ENCODE measurements at places on chromosomes 3 and 15.

- DNase-seq = no peak
These were observed 266.2 kb downstream of the LSAMP start for GRCh38 chr3:116179091-116179490.

GRCh38 chr3:146313746-146314111 lies 62.8 kb upstream of the PLSCR4 start:
- no peak for DNase-seq

- DNase-seq = no peak
These were observed 53.6 kb downstream of the FEZF2 start for GRCh38 chr3:62319570-62320243.

- no peak for DNase-seq
These were observed 129.1 kb downstream of the ASB7 start for GRCh38 chr15:100731267-100732152.

DNA sequence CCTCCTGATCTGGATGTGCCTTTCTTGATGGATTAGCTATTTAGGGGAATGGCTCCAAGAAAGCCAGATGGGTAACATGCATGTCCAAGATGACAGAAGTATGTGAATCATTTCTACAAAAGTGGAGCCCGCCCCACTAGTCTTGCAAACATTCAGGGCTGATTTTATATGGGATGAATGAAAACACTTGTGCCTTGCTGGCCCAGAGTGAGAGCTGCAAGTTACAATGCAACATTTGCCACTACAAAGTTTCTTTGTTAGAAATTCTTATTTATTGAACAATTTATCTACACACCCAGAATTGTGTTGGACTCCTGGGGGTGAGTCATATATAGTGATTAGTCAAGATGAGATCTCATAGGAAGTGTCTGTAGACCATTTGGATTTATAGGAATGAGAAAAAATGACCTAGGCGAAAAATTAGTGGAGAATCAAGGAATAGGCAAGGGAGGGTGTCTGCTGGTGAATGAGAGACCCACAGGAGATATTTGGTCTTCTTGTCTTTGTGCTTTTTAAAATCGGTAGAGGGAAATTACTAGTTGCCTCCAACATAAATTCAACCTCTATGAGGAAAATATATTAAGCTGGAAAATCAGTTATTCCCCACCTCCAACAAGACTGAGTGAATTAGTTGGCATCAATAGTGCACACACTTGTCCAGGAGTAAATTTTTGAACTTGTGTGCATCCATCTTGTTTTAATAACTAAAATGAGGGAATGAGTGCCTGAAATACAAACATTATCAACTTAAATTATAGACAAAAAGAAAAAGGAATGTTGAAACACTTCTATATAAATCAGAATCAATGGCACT lies 53.5 kb upstream of the DCBLD2 start:
- no peak for DNase-seq

GRCh38 chr3:101081999-101082398 lies 88.8 kb upstream of the ABI3BP start:
- no peak for DNase-seq

DNA sequence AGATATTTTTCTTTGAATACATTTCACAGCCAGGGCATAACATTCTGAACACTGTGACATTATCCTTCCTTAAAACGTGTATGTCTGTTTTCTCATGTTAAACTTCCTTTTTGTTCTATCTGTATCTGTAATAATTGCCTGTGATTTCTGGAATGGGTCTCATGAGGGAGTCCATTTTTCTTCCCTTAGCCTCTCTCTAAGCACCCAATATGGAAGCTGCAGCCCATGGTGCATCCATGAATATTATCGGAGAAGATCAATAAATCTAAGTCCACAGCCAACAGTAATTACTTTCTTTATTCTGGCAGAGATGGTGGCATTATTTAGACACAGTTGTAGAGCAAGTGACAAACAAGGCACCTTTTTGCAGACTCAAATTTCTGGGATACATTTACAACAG lies 671.1 kb downstream of the TUSC7 start:
- DNase-seq = no peak

GRCh38 chr3:14405360-14406238 lies 3.2 kb downstream of the SLC6A6 start:
- no peak for DNase-seq

DNA sequence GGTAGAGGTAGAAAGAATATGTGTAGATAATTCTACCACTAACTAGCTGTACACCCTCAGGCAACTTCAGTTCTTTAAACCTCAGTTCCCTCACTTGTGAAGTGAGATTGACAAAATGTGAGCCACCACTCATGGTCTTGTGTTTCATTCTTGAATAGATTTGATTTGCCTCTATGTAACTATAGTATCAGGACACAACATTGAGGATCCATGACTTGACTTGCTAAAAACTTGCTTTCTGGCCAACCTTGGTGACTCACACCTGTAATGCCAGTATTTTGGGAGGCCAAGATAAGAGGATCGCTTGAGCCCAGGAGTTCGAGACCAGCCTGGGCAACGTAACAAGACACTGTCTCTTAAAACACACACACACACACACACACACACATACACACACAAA lies 115.8 kb upstream of the FLNB start:
- no peak for DNase-seq

- no peak for DNase-seq
These were observed 11.3 kb upstream of the IL12A start for GRCh38 chr3:159977295-159977694.

DNA sequence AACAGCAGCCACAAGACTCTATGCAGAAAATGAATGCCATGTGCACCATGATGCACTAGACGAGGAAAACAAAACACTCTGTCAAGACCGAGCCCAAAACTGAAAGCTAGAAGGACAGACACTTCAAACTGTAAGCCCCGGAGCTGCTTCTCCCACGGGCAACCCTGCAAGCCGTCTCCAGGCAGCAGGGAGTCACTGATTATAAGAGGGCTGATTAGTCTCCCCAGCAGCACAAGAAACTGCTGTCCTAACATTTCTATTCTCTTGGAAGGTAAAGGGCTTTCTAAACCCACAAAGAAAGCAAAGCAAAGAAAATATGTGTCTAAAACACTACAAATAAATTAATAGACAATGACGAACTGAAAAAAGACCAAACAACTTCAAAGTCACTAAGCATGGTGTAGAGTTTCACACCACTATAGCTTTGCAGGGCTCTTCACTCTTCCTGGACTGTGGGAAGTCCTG lies 15.5 kb downstream of the TBC1D2B start:
- DNase-seq = no peak

GRCh38 chr3:58068122-58068809 lies 60.0 kb downstream of the FLNB start:
- no peak for DNase-seq

GRCh38 chr15:33022629-33023028 lies 171.9 kb downstream of the FMN1 start:
- no peak for DNase-seq

DNA sequence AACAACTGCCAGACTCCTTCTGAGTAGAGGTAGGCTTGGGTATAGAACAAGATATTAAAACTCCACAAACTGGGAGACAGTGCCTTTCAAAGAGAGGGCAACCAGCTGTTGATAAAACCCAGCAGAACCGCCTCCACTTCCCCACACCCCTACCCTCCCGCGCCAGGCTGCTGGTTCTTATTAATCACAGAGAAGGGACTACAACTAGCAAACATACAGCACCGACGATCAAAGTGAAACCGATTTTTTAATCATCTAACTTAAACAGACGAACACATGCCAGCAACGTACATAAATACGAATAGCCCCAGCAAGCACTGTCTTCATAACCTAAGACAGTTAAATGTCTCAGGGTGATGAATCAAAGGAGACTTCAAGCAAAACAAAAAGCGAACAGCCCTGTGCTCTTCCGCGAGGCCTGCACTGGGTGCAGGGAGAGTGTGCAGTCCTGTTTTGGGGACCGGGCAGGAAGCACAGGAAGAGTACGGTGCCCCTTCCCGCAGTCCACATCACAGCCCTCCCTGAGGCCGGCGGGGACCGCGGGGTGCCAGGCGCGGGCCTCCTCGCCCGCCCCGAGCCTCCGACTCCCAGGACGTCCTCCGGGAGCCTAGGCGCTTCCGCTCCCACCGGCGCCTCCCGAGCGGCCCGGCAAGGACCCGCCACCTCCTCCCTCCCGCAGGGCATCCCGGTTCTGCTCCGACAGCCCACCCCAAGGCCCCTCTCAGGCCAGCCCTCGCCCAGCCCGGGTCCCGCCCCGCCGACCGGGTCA lies 75.1 kb upstream of the VGLL4 start:
- DNase-seq = peak; percentile 12

- DNase-seq = no peak
These were observed 145.3 kb upstream of the LPP start for GRCh38 chr3:188008582-188009213.
